ENCODE measurements at places on chromosomes 4 and X.

DNA sequence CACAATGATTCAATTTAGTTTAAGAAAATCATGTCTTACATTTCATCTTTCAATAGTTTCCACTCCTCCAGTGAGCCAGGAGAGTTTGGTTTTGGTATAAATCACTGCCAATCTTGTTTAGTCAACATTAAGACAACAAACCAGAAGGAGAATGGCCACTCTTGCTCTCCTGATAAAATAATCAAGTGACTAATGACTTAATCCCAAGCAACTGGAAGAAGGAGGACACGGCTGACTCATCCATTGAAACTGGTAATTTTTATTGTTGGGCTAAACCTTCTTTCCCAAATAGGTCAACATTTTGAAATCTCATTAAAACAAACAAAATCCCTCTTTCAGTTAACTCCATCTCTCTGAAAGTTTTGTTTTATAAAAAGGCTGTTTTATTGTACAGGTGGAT is 230.2 kb downstream of the CLCN4 start:
- no peak for DNase-seq

DNA sequence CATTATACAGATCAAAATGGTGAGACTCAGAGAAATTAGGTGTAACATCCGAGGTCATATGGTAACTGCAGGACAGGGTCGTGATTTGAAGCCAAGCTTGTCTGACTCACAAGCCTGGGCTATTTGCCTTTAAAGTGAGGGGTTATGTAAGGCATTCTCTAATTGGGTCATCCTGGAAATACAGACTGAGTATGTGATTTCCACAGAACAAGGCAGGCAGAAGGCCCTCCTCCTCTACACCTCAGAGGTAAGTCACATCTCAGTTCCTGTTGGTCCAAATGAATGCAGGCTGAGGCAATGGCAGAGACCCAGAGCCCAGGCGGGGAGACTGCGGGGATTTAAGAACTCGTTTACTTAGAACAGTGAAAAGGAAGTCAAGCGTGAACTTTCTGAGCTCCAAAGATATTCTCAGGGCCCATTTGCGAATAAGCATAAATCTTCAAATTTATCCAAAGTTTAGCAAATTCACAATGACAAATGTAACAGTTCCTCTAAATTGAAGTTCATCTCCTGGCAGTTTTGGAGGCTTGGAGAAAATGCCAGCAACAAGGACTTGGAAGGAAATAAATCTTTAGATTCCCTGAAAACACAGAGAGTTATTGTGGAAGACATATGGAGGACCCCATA is 153.3 kb downstream of the LDB2 start:
- DNase-seq = no peak

GRCh38 chr4:68465058-68465457 is 17.8 kb downstream of the TMPRSS11E start:
- no peak for DNase-seq

- no peak for DNase-seq
Measured at GRCh38 chr4:68494688-68495087, 47.4 kb downstream of the TMPRSS11E start.

GRCh38 chr4:152278172-152278504 is 257.8 kb downstream of the FBXW7 start:
- DNase-seq = no peak

DNA sequence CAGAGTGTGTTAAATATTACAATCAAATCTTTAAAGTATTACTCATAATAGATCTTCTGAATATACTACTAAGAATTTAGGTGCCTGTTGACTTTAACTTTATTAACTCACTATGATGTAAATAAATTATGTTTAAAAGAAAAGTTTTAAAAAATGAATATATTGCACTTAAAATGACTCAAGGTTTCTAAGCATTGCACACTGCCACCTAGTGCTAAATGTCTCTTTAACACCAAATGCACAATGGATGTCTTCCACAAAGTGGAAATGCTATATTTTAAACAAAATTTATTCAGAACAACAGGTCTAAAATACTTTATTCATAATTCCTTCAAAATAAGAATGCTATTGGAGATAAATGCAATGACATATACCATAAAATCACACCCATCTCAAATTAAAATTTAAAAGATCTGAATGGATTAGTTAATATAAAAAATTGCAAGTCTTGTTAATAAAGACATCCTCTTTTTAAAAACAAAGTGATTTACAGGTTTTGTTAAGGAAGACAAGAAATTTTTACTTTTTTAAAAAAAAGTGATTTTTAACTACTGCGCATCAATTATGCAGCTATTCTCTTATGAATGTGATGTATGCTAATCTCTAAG is 5.5 kb downstream of the INPP4B start:
- no peak for DNase-seq

DNA sequence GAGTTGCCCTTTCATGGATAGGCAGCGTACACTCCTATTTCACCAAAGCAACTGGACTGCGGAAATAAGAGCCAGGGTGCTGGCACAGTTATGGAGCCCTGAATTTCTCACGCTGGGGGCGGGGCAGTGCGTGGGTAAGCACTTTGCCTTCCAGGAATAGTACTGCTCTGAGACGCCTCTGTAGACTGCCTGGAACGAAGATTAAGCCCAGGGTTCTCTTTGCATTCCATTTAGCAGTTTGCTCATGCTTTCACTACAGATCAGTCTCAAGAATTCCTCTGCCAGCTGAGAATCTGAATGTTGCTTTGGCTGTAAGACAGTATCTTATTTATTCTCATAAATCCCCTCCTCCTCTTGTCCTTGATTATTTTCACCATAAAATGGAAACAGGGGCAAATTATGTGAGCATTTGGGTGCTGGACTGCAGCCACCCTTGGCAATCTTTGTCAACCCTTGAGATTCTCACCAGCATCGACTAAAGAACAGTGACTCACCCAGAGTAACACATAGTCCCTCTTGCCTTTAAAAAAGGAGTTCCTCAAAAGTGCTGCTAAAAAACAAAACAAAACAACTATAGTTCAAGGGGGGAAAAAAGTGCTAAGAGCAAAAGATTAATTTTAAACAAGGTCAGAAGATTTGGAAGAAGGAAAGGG is 88.9 kb upstream of the CITED1 start:
- DNase-seq = peak; percentile 12
